ENCODE measurements at places on chromosomes 1 and 21. TPM values are rescaled to one million over a fixed set of nuclear protein-coding genes. Genes with fewer than 3 reads are reported as not detected.

PRKCZ gene
- 38.4 TPM for total RNA-seq

- no peak for DNase-seq
Observed at GRCh38 chr1:61387829-61388228, 305.5 kb downstream of the NFIA start.

FAM177B gene
- not detected for total RNA-seq

GRCh38 chr1:226883630-226884029 is 13.2 kb downstream of the PSEN2 start:
- no peak for DNase-seq

DNA sequence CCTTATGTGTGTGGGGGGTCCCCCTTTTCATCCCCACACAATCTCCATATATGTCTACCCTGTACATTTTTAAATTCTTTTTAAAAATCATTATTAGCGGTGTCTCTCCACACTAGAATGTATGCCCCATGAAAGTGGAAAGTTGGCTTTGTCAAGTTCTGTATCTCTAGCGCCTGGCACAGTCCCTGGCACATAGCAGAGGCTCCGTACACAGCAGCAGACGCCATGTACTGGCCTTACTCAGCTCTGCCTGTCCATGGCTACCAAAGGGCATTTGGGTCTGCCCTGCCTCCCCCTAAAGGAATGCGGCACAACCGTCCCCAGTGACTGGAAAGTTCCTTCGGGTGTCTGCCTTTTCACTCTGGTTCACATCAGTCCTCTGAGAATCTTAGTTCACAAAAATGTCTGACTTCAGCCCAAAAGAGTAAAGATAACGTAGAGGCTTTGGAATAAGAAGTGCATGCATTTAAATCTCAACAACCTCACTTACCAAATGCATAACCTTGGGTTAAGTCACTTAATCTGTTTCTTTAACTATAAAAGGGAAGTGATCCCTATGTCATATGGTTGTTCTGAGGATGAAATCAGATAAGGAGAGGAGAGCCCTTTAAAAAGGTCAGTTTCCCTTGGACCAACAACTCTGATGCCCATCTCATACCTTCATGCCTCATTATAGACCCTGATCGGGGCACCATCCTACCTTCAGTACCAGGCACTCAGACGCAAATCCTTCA is 61.1 kb downstream of the CD46 start:
- DNase-seq, result no peak

DNA sequence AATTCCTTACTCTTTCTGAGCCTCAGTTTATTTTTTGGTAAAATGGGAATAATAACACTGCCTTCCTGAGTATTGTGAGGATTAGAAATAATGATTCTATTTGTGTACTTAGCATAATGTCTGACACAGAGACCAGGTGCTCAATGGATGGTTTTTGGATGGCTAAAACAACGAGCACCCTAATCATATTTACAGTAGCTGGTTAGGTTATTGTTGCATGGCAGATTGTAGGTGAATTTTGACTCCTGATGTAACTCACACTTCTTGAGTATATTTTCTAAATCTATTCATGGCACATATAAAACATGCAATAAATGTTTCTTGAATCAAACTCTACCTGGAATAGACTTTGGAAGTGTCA is 11.9 kb upstream of the DUSP10 start:
- DNase-seq, result no peak

DNA sequence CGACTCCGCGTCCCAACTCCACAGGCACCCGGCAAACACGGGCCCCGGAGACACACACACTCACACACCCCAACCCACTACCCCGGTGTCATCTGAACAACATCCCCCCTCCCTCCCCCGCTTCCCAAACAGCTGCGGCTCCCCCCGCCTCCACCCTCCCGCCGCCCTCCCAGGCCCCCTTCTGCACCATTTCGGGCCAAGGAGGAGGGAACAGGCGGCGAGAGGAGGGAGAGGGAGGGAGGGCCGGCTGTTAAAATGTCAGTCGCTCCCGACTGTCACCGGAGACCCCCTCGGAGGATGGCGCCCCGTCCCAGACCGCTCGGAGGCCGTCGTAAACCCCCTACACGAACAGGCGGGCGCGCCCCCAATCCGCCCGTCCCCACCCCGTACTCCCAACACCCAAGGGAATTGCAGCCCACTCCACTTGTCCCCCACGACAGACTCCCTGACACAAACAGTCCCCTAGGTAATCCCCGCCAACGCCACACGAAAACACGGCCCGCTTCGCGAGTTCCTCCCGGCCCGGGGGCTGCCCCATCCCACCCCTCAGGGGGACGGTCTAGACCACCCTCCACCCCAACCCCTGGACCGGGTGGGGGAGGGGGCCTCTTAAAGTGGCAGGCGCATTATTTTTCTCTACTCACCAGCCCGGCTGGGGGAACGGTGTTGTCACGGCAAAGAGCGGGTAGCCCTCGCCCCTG is 583 bp downstream of the MEF2D start:
- no peak for DNase-seq

GRCh38 chr1:201655243-201655642 is 116.3 kb downstream of the NAV1 start:
- no peak for DNase-seq

SLC37A1 gene
- total RNA-seq, result 15.1 TPM

GRCh38 chr1:9766759-9767442 is 56.9 kb downstream of the CLSTN1 start:
- peak; percentile 100 for DNase-seq

DNA sequence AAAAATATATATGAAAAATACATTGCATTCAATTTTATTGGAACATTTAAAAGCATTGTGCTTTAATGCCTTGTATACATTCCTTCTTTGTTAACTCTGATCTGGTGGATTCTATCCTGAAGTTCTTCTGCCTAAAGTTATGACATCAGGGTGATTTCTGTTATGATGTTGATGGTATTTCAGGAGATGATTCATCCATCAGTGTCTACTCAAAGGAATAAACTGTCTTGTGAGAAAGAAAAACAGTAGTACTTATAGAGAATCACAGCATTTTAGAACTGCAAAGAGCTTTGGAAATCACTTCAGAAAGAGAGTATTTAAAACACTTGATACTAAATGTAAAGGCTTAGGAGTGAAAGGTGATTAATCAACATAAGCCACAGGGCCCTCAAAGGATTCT is 155.7 kb downstream of the PTPRC start:
- peak; percentile 73 for DNase-seq
